ENCODE measurements at places on chromosomes 7 and 10.

DNA sequence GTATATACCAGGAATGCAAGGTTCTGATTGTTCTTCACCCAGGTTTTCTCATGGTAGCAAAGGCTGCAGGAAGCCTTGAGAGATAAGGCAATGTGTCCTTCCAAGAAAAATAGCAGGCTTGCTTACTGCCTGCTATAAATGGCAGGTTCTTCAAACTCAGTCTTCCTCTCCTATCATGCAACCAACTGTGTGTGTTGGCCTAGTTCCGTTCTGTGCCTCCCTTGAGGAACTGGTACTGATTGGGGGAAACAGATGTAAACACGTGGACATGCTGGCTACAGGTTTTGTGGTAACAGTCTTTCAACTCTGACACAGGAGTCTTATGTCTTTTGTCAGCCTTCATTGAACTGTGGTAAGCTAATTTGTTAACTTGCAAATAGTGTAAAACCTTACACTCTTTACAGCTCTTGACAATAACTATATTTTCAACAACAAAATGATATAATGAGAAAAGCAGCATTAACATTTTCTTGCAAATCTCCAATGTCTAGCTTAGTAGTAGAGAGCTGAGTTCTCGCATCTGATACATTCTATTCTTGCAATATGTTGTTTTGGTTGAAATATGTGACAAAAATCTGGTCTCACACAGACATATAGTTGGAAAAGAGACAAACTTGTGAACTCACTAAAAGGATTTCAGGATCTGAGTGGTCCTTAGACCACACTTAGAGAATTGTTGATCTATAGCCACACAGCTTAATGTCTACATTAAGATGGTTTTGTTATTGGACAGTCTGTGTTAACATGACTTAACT lies 54.7 kb upstream of the LSM8 start:
- DNase-seq: no peak

DNA sequence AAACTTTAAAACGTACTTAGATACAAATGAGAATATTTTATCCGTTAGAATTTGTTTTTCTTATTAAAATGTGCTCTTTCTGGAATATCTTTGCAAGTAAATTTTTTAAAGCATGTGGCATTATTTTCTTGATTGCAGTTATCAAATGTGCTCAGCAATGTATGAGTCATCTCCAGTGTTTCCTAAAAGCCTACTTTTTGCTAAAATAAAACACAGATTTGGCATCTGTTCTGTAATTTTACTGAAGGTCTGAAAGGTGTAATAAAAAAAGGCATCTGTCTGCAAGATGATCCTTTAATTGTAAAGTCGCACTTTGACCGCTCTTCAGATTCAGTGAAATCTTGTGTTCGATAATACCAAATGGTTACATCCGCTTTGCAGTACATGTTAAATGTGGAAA lies 3.4 kb downstream of the GNAT3 start:
- DNase-seq: no peak

DNA sequence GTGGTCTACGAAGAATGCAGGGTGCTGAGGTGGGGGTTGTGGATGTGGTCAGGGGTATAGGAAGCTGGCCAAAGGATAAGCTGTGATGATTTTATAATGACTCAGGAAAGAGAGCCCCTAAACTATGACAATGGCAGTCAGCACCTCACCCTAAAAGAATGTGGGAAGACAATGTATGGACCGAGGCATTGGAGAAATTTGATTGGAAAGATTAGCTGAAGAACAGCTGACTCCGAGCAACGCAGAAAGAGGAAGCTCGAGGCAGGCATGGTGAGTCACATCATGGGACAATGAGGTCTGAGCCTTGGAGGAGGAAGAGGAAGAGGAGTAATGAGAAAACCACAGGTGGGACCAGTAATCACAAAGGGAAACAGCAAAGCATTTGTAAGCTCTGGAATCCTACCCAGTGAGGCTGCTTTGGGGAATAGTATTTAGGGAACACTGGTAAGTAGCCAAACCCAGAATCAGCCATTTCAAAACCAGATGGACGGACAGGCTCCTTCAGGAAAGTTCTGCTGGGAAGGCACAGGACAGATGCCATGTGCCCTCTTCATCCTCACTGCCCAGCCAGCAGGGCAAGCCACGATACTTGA lies 295.4 kb downstream of the PRPF18 start:
- no peak for DNase-seq

- no peak for DNase-seq
Observed at GRCh38 chr7:34497153-34497777, 160.8 kb upstream of the NPSR1 start.

DNA sequence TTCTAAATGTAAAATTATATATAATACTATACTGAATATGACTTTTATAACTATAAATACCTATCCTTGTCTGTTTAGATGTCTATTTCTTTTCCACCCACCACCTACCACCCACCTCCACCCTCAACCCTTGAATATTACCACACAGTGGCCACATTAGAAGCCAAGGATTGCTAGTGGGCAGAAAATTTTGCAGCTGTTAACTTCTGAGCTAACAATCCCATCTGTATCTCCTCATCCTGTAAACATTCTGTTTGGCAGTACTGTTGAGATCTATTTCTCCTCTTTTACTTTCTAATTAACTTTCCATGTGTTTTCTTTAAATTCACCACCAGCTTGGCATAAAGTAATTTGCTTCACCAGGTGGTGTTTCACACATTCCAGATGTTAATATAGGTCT lies 281.1 kb upstream of the BMPER start:
- DNase-seq: no peak

DNA sequence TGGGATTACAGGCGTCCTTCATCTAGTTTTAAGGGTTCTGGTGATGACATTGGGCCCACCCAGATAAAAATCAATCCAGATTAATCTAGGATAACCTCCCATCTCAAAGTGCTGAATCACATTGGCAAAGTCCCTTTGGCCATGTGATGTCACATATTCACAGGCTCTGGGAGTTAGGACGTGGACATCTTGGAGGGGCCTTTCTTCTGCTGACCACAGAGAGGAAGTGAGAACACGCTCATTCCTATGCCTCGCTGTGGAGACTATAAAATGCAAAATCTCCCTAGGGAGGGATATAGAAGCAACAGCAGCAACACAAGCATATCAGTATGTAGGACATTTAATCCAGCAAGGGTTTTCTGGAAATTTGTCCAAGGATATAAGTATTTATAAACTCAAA lies 266.0 kb upstream of the PITRM1 start:
- no peak for DNase-seq

- DNase-seq: no peak
Observed at GRCh38 chr10:89609833-89610346, 35.2 kb downstream of the PANK1 start.

DNA sequence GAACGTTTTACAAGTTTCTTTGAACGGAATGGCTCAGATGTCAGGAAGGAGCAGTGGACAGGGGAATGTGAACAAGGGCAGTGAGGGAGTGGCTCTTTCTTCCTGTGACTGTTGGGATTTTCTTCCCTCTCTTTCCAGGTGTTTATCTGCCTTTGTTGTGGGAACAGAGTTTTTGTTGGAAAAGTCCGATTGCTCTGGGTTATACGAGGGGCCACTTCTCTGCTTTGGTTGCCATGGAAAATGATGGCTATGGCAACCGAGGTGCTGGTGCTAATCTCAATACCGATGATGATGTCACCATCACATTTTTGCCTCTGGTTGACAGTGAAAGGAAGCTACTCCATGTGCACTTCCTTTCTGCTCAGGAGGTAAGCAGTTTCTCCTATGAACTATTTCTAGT lies 41.4 kb downstream of the ZRANB1 start:
- no peak for DNase-seq

- no peak for DNase-seq
Observed at GRCh38 chr10:34434119-34434594, 380.9 kb downstream of the PARD3 start.

GRCh38 chr7:83913174-83913573 lies 264.2 kb upstream of the SEMA3E start:
- no peak for DNase-seq

- peak; percentile 16 for DNase-seq
Observed at GRCh38 chr7:1804310-1804709, 134.2 kb downstream of the ELFN1 start.

GRCh38 chr7:50119815-50120637 lies 27.0 kb upstream of the ZPBP start:
- DNase-seq: peak; percentile 54

DNA sequence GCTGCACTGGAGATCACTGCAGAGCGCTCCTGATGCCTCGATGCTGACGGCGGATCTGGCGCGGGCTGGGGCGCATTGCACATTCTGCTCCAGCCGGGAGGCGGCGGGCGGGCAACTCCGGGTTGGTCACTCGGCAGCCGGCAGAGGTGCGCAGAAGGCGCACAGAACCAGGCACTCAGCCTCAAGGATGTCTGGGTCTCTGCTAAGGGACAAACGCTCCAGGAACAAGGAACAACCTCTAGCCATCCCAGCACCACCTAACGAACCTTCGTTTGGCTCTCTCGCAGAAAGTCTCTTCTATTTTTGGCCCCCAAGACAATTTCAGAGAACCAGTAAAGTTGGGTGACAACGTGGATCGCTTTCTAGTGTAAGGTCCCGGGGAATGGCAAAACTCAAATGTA lies 254.6 kb downstream of the OTUD1 start:
- DNase-seq: no peak

DNA sequence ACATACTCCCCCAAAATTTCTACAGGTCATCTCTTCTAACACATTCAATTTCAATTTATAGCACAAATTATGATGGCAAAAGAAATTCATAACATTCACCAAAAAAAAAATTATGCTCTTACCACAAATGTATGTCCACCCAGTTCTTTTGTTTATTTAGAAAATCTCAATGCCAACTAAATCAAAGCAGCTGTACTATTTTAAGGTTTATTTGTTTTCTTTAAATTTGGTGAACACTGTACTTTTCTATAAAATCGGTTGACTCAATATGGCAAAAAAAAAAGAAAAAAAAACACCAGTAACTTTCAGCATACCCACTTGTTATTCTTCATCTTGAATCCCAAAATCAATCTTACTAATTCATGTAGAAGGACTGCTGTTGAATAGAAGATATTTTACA lies 225.7 kb downstream of the AGMO start:
- no peak for DNase-seq
